ENCODE measurements at places on chromosomes 13 and 19.

DNA sequence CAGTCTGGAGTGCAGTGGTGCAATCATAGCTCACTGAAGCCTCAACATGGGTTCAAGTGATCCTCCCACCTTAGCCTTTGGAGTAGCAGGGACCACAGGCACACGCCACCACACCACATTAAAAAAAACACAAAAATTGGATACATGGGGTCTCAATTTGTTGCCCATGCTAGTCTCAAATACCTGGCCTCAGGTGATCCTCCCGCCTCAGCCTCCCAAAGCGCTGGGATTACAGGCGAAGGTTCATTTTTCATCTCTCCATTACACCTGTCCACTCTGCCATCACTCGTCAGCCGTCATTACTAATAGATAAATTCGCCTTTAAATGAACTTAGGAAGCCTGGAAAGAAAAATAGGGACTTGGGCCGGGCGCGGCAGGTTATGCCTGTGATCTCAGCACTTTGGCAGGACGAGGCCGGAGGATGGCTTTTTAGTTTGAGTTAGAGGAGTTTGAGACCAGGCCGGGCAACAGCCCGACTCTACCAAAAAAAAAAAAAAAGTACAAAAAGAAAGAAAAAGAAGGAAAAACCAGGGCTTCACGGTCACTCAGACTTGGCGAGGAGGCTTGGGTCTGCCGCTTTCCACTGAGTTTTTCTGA, 685 bp upstream of the SUPT5H start:
- DNase-seq = no peak

GRCh38 chr19:48113190-48113917, 2.7 kb upstream of the PLA2G4C start:
- no peak for DNase-seq

DNA sequence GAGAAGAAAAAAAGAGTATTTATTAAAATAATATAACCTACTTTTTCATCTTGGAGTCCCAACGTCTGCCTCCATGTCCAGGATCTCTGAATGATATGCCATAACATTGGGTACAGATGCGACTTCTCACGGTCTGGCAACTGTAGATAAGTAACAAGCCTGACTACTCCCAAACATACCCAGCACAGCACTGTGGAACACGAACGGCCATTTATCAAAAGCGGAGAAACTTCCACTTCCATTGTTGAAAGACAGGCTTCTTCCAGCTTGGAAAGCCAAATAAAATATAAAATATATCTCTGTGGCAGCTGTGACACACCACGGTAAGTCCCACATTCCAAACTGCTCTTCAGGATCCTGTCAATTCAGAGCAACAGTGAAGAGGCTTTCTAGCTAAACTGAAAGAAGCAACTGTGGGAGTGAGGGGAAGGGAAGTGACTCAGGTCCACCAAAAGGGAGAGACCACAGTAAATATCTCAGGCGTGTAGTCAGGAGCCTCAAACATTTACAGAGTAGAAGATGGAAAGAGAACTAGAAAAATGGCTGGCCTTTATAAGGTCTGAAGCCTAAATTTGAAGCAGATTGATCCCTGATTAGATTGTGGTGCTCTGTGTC, 331.7 kb downstream of the LIG4 start:
- DNase-seq = no peak

GRCh38 chr13:93789058-93789457, 562.5 kb downstream of the GPC6 start:
- DNase-seq = no peak

DNA sequence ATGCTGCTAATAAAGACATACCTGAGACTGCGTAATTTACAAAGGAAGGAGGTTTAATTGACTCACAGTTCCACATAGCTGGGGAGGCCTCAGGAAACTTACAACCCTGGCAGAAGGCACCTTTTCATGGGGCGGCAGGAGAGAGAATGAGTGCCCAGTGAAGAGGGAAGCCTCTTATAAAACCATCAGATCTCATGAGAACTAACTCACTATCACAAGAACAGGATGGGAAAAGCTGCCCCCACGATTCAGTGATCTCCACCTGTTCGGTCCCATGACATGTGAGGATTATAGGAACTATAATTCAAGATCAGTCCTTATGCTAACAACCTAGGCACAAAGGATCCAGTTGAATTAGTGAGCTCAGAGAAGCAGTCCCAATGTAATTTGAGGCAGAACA, 59.4 kb downstream of the GPC6 start:
- DNase-seq = no peak

GRCh38 chr19:47447470-47448359, 24.0 kb downstream of the SLC8A2 start:
- DNase-seq = peak; percentile 93

DNA sequence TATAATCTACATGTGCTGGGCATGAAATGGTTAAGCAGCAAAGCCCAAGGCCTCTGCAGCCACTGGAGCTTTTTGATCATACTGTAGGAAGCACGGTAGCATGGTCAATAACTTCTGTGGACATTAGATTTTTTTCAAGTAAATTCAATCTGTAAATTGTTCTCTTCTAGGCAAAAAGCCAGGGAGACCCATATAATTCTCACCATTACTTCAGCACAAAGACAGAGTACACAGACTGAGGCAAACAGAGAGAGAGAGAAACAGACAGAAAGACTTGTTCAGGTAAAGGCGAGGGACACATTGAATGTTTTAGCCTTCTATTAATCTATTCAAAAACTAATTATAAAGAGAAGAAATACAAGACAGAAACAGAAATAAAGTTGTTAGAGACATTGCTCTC, 349.4 kb downstream of the RFC3 start:
- no peak for DNase-seq

GRCh38 chr19:13817018-13817614, 21.9 kb downstream of the ZSWIM4 start:
- peak; percentile 54 for DNase-seq

DNA sequence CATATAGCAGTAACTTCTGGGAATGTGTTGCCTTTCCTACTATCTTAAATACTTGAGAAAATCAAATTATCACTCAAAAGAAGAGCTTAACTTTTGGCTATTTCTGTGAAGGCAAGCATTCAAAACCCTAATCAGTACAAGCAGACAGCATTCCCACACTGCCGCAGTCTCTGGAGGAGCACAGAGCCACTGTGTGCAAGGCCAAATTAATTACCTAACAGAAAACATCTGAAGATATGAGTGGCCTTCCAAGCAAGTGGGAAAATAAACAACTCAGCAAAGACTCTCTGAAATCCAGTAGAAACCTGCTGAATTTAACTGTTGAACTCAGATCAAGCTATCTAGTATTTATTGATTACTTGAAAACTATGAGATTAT, 68.2 kb downstream of the COL4A1 start:
- DNase-seq = no peak

GRCh38 chr13:36879218-36879938, 40.7 kb downstream of the SMAD9 start:
- DNase-seq = no peak

GRCh38 chr13:74795526-74795925, 661.3 kb upstream of the KLF12 start:
- DNase-seq = no peak

GRCh38 chr13:94764576-94765321, 52.4 kb upstream of the SOX21 start:
- DNase-seq = no peak

GRCh38 chr13:45149964-45150363, 29.7 kb downstream of the GTF2F2 start:
- DNase-seq = no peak

DNA sequence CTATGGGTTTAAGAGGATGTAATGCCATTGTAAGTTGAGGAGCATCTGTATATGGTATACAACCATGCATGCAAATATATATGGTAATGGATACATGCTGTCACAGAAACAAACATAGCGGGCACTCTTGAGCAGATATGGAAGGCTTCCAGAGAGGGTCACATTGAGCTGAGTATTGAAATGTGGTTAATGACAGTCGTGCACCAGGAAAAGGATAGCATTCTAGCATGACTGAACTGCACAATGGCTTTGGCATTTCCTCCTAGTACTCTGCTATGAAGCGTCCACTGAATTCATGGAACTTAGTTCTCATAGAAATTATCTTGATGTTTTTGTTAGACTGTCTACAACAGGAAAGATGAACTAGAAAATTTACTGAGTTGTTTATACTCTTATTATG, 25.2 kb downstream of the DGKH start:
- DNase-seq = no peak

DNA sequence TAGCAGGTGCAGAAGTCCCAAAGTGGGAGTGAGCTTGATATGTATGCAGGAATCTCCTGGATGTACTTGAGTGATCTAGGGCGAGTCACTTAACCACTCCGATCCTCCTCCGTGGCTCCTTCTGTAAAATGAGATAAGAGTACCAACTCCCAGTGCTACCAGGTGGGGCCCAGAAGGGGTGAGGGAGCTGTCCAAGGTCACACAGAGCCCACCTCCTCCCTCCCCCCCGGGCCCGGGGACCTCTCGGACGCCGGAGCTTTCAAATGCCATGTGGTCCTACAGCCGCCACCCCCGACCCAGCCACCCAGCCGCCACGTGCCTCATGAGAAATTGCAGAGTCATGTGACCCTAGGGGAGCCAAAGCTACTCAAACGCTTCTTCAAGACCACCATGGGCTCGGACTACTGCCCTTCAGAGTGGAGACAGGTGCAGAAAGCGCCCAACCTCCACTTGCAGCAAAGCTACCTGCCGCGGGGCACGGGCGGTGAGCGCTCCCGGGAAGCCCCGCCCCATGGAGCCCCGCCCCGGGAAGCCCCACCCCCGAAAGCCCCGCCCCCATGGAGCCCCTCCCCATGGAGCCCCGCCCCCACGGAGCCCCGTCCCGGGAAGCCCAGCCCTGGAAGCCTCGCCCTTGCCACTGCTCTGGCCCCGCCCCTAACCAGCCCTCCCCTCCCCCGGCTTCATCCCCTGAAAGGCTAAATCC, 10.1 kb upstream of the ZNF358 start:
- DNase-seq = no peak

DNA sequence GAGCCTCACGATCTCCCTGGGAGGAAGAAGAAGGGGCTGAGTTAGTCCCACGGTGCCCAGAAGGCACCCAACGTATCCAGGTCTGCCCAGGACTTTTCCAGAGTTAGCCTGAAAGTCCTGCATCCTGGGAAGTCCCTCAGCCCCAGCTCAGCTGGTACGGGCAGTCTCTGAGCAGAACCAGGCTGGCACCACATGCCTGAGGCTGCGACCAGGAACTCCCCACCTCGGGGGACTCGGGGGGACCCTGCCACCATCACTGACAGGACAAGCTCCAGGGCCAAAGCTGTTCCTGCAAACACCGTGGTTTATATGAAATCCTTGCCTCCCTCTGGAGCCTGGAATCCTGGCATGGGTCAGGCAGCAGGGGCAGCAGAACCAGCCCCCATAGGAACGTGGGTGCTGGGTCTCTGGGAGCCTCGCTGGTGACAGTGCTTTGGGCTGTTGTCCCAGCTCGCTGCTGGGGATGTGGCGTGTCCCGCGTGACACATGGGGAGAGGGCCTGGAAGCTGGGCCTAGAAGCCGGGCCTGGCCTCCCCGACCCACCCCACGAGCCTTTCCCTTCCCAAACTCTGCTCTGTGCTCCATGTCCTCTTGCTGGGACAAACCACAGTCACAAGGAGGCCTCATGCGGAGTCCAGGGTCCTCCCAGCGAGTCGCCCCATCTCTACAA, 55.5 kb downstream of the GNG7 start:
- DNase-seq = no peak

DNA sequence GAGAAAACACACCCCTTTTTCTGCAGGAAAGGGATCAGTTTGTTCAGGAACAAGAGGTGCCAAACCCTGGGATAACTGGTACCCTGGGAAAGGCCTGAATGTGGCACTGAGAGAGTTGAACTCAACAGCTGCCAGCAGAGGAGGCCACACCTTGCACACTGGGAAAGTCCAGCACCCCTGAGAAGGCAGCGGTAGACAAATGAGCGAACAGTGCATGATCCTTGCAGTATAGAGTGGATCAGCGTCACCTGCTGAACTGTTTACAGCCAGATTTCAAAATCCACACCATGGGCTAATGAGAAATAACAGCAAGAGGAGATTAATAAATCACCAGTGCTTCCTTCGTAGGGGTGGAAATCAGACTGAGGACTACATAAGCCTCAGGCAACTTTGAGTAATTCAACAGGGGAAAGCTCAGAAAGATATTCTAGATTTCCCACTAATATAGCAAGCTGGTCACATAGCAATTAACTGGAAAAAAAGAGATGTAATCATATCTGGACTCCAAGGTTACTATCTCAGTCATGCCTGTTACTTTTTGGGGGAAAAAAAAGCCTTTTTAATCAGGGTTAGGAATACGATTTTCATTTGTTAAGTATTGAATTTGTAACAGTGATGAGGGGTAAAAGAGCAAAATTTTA, 52.0 kb downstream of the DCT start:
- DNase-seq = no peak

DNA sequence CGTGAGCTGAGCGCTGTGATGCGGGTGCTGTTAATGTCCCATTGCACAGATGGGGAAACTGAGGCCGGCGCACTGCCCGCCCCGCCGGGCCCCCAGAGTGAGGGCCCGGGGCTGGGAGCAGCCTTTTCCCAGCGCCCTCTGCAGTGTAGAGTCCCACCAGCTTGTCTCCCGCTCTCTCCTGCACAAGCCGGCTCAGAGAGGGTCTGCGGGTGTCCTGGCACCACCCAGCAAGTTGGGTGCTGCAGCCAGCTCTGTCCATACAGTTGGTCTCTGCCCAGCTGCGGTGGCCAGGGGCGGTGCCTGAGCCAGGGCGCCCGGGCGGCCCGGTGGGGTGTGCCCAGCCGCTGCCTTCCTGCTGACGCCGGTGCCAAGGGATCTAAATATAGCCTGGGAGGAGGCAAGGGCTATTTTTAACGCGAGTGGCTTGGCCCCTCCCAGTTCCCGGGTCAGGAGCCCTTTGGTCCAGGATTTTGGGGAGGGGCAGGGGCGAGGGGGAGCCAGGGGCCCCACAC, 19.3 kb downstream of the GADD45B start:
- DNase-seq = no peak

GRCh38 chr13:29718694-29719093, 123.2 kb upstream of the SLC7A1 start:
- no peak for DNase-seq

GRCh38 chr19:10395917-10396316, 7.4 kb downstream of the CDC37 start:
- DNase-seq = no peak

GRCh38 chr19:58566989-58567388, 6.1 kb downstream of the MZF1 start:
- no peak for DNase-seq

- DNase-seq = no peak
Measured at GRCh38 chr13:75153386-75153785, 328.6 kb downstream of the TBC1D4 start.

GRCh38 chr19:748274-748598, 2.7 kb upstream of the MISP start:
- DNase-seq = no peak

GRCh38 chr19:5153601-5154128, 184.8 kb downstream of the KDM4B start:
- DNase-seq = no peak

GRCh38 chr13:46831588-46832194, 34.7 kb upstream of the ESD start:
- DNase-seq = no peak

GRCh38 chr19:718991-719512, 10.3 kb downstream of the PALM start:
- no peak for DNase-seq

GRCh38 chr13:95298169-95298965, 2.9 kb downstream of the ABCC4 start:
- DNase-seq = no peak

All from NCI-H187 (cell line).